ENCODE measurements at places on chromosomes 3 and 15.

DNA sequence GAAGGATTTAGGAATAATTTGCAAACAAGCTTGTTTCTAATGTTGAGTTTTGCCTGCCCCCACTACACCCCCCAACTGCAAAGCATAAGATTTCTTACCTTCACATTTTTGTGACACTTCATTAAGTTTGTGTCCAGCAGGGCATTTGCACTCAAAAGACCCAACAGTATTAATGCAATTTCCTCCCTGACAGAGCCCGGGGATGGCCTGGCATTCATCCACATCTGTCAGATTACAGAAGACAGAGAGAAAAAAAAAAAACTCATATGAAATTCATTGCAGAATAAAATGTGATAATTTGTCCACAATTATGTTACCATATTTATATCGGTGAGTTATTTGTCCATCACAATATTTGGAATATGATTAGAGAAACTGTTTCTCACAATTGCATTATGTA, 111.5 kb downstream of the FBN1 start:
- DNase-seq: no peak

GRCh38 chr15:52440414-52440813, 88.3 kb downstream of the MYO5A start:
- no peak for DNase-seq

- DNase-seq: peak; percentile 0
Observed at GRCh38 chr3:78277801-78278200, 1237.9 kb downstream of the ROBO2 start.

- DNase-seq: no peak
Observed at GRCh38 chr3:50192689-50193141, 1.3 kb downstream of the GNAT1 start.

DNA sequence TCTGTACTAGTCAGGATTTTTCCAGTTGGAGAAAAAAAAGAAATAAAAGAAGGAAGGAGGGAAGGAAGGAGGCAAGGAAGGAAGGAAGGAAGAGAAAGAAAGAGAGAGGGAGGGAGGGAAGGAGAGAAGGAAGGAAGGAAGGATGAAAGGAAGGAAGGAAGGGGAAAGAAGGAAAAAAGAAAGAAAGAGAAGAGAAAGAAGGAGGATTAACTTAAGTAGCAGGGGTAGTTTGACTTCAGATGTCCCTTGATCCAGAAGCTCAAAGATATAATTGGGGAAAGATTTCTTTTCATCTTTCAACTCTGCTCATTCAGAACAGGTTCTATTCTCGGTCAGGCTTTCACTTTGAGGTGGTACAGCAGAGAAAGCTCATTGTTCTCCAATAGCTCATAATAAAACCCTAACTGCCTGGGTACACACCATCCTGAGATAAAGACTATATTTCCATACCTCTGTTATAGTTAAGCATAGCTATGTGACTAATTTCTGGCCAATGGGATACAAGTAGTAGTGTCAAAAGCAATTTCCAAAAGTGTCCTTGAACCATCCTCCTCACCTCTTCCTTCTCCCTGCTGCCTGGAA, 23.5 kb upstream of the STT3B start:
- no peak for DNase-seq

GRCh38 chr3:188695241-188695640, 476.5 kb upstream of the TPRG1 start:
- no peak for DNase-seq

DNA sequence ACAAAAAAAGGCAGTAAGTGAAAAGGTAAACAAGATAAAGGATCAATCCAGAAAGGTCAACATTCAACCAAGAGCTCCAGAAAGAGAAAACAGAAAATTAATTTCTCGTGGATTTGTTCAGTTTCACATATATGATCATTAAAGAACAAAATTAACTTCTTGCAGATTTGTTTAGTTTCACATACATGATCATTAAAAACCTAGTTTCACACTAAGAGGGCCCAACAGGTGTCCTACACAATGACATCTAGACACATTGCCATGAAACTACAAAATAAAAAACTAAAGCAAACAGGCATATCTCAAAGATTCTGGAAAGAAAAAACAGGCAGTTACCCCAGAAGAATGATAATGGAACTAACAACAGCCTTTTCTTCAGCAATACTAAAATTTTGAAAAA, 22.1 kb downstream of the PHC3 start:
- DNase-seq: no peak

GRCh38 chr3:36969540-36970432, 23.1 kb downstream of the EPM2AIP1 start:
- peak; percentile 92 for DNase-seq

DNA sequence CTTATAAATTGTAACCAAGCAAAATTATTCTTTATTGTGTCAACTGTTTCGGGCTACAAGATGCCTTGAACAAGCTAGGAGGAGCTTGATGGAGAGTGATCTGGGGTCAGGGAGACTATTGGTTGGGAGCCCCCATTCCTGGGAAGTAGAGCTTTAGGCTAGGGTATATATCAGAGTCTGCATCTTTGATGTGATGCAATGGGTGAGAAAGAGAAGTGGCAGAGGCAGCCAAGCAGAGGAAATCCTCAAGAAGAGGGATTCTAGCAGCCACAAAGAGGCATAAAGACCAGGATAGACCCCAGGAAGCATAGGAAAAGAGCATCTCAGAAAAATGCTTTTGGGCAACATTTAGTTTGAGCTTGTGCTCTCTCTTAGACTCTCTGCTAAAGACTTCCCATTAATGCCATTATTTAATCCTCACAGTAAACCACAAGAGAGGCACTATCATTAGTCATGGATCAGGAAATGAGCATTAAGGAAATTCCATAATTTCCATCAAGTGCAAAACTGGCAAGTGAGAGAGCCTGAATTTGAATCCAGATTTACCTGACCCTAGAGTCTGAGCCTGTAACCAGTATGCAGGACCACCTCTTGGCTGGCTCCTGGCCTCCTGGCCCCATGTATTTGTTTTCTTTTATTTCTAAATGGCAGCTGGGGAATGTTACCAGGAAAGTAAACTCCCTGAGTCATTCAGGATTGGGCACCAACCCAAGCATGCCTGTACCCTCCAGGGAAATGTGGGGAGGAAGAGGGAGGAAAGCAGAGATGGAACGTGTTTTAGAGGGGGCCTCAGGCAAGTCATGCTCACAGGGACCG, 118.7 kb downstream of the RPL22L1 start:
- DNase-seq: no peak

DNA sequence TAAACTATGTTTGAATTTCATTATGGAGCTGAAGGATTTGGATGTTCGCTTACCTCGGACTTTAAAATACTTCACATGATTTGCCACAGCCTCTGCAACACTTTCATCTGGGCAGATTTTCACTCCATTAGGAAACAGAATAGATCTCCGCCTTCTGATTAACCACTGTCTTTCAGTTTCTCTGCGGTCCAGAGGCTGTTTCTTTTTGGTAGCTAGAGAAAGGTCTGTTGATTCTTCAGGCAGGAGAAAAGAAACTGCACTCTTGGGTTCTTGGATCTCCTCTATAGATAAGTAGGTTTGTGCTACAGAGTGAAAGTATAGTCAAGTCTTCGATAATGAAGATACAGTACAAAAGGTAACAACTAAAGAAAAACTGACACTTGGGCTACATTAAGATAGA, 844 bp downstream of the IMPG2 start:
- no peak for DNase-seq
